ENCODE measurements at places on chromosomes 4 and X.

DNA sequence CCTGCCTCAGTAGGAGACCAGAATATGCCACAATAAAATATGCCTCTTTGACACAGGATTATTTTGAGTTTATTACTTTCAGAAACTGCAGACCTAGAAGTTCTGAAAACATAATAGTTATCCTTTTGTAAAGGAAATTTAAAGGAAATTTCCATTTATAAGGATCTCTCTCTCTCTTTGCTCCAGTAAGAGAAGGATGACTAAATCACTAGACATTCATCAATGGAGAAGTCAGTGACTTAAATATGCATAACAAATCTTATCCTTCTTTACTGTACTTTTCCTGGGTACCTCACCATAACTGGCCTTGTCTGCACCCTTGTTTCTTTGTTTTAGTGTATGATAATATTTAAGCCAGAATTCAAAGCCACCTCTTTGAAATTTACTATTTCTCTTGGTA, 28.3 kb upstream of the OPHN1 start:
- DNase-seq = no peak

- DNase-seq = no peak
Observed at GRCh38 chr4:6446538-6447451, 25.6 kb downstream of the PPP2R2C start.

DNA sequence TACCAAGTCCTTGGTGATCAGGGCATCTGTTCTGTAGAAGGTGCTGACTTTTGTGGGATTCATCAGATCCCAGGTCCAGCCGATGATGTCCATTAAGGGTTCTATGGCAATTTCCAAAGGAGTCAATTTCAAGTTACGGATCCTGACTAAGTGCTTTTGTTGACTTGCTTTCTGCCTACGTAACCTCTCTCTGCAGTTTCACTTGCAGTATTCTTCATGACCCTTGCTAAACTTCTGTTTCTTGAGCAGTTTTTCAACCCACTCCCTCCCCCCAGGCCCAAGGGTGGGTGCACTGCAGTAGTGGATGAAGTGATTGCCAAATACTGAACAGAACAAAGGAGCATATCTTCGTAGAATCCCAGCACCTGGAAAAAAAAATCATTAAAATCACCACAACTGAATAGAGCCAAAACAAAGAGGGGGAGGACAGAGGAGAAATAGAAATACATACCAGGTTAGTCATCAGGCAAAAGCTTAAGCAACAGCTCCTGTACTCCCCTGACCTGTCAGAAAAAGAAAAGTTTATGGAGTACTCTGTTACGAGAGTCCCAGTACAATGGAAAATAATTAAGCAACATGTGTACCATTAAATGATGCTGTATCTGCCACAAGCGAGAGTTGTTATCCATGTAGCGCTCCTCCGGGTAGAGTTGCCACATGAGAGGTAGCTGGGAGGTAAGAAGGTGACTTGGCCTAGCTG, 5.8 kb downstream of the CMC4 start:
- DNase-seq = no peak

GRCh38 chrX:154094833-154095232, 2.7 kb downstream of the MECP2 start:
- no peak for DNase-seq

DNA sequence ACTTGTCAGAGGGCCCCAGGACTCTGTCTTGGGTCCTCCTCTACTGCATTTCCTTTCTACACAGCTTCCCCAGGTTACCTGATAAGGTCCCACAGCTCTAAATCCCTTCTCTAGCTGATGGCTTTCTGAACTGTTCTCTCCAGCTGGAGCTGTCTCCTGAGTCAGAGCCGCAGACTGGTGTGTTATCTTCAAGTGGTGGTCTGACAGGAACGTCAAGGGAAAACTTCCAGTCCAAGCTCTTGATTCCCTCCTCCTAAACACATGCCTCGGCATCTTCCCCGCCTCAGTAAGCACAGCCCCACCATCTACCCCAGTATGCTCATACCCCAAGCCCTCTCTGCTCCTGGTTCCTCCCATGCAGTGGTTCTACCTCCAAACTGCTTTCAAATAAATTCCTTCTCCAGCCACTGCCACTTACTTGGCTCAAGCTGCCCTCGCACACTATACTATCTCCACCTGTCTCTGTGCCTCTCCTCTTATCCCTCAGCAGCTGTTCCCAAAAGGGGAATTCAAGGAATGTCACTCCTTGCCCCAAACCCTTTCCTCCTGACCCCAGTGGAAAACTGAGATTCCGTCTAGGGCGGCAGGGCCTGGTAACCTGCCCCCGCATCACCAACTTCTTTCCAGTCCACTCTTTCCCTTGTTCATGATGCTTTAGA, 17.2 kb upstream of the CENPU start:
- no peak for DNase-seq

- DNase-seq = no peak
Observed at GRCh38 chr4:136810626-136811025, 721.7 kb downstream of the PCDH18 start.
